Activated CD4-positive, alpha-beta T cell treated with anti-CD3 and anti-CD28 coated beads for 36 hours (primary cell): ENCODE measurements at places on chromosomes 5 and 9. TPM values are rescaled to one million over a fixed set of nuclear protein-coding genes. Genes with fewer than 3 reads are reported as not detected.

The MELK gene
- 66.1 TPM for total RNA-seq

DNA sequence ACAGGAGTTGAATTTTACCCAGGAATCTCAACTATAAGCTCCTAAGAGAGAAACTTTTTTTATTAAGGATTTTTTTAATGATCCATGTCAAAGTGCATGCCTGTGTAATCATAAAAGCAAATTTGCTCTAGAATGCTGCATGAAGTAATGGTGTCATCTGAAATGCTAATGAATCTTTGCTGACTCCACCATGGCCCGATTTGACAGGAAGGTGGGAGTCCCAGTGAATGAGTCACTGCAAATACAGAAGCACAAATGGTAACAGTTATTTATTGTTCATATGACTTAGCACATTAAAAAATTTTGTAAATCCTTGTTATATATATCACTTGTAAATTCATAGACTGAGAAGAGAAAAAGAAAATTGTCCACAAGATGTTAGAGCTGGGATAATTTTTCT is 341.3 kb downstream of the RASEF start:
- no peaks in the 10 kb centered on the region for H3K36me3 ChIP-seq
- no peaks in the 10 kb centered on the region for H3K4me1 ChIP-seq
- no peak overlapping the region for H3K27ac ChIP-seq
- H3K4me3 ChIP-seq = no peak overlapping the region

GRCh38 chr5:135319928-135320606 is 79.0 kb downstream of the MACROH2A1 start:
- no peaks in the 10 kb centered on the region for H3K36me3 ChIP-seq
- H3K4me3 ChIP-seq = no peak overlapping the region
- DNase-seq = no peak
- H3K27me3 ChIP-seq = no peaks in the 10 kb centered on the region

GRCh38 chr9:73151653-73152542 is at the start of gene ANXA1:
TSS of gene ANXA1 (plus strand) at chr9:73151865. CDS start at chr9:73158536, 6,671 bp downstream.
- peaks cover 81% of the 10 kb centered on the region for H3K4me1 ChIP-seq
- H3K36me3 ChIP-seq = no peaks in the 10 kb centered on the region
- H3K27ac ChIP-seq = peak within 1 kb of the TSS; percentile 81
- no peaks in the 10 kb centered on the region for H3K27me3 ChIP-seq
- peak within 1 kb of the TSS; percentile 70 for H3K4me3 ChIP-seq
- no peak for DNase-seq

DNA sequence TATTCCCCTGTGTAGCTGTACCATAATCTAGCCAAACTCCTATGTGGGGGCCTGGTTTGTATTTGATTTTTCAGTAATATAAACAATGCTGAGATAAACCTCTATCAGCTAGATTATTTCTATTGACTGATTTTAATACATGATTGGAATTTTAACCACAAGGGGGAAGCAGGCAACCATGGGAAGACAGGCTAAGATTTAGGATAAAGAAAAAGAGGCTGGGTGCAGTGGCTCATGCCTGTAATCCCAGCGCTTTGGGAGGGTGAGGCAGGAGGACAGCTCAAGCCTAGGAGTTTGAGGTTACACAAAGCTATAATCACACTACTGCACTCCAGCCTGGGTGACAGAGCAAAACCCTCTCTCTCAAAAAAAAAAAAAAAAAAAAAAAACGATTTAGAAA is 18.1 kb upstream of the GPX3 start:
- no peak overlapping the region for H3K4me3 ChIP-seq
- H3K27me3 ChIP-seq = peaks cover 2% of the 10 kb centered on the region
- DNase-seq = no peak
